ENCODE measurements at places on chromosomes 1 and 21. TPM values are rescaled to one million over a fixed set of nuclear protein-coding genes. Genes with fewer than 3 reads are reported as not detected.

Gene SLFNL1
- total RNA-seq, result 0.16 TPM

Gene VSIG8
- not detected for total RNA-seq

Gene VANGL2
- total RNA-seq, result 2.1 TPM

Gene OR2T8
- not detected for total RNA-seq

Gene TRPM2
- total RNA-seq, result 1.8 TPM

Gene CRYBG2
- not detected for total RNA-seq

Gene TMPRSS2
- total RNA-seq, result not detected

Gene SLC2A5
- 4.2 TPM for total RNA-seq

Gene MPZ
- 3.5 TPM for total RNA-seq

Gene GNG12
- 35.1 TPM for total RNA-seq

Gene ADPRS
- total RNA-seq, result 17.8 TPM

Gene KCNK2
- total RNA-seq, result 0.08 TPM

Gene ANP32E
- total RNA-seq, result 29.3 TPM

Gene RAB13
- 59.3 TPM for total RNA-seq

Gene SPRR1B
- not detected for total RNA-seq

DNA sequence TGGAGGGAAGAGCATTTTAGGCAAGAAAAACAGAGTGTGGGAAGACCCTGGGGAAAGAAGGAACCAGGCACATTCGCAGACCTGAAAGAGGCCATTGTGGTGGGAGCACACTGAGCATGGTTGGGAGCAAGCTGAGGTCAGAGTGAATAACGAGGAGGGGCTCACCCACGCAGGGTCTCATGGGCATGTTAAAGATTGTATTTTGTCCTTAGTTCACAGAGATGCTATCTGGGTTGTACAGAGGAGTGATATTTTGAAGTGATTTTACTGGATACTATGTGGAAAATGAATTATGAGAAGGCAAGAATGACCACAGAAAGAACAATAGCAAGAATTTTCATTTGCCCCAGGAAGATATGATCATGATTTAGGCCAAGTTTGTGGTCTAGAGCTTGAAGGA, 578.3 kb upstream of the NR5A2 start:
- H3K27ac ChIP-seq, result no peak overlapping the region
- H3K4me3 ChIP-seq, result no peak overlapping the region
- no peaks in the 10 kb centered on the region for H3K4me1 ChIP-seq
- H3K36me3 ChIP-seq, result no peaks in the 10 kb centered on the region
- H3K27me3 ChIP-seq, result no peaks in the 10 kb centered on the region
- DNase-seq, result no peak

GRCh38 chr1:15029786-15030185, 123.8 kb upstream of the TMEM51 start:
- H3K27me3 ChIP-seq, result no peaks in the 10 kb centered on the region
- H3K27ac ChIP-seq, result no peak overlapping the region
- H3K36me3 ChIP-seq, result no peaks in the 10 kb centered on the region
- no peak overlapping the region for H3K4me3 ChIP-seq
- DNase-seq, result no peak

GRCh38 chr1:67916140-67916886, 83.0 kb upstream of the GNG12 start:
- no peaks in the 10 kb centered on the region for H3K27me3 ChIP-seq
- no peak overlapping the region for H3K4me3 ChIP-seq
- DNase-seq, result no peak
- no peaks in the 10 kb centered on the region for H3K36me3 ChIP-seq
- H3K27ac ChIP-seq, result no peak overlapping the region

DNA sequence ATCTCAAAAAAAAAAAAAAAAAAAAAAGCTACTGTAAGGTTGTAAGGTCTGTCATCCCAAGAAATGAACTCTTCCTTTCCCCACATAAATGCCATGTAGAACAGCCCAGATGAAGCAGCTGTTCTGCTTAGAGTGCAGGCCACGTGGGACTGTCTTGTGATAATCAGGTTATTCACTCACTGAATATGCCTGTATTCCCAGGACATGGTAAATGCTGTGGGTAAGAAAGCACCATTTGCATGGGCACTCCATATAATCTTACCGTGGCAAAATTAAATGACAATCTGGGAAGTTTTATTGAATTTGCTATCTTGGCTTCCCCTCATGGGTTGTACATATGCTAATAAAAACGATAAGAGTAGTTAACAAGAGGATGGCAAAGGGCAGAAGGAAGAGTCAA, 13.8 kb downstream of the RGS5 start:
- peak overlapping the region; percentile 54 for H3K27ac ChIP-seq
- no peaks in the 10 kb centered on the region for H3K36me3 ChIP-seq
- no peaks in the 10 kb centered on the region for H3K27me3 ChIP-seq

- H3K27ac ChIP-seq, result no peak overlapping the region
- H3K4me1 ChIP-seq, result no peaks in the 10 kb centered on the region
- no peak for DNase-seq
- H3K4me3 ChIP-seq, result no peak overlapping the region
These were observed 33.2 kb downstream of the RHOU start for GRCh38 chr1:228768355-228769000.

DNA sequence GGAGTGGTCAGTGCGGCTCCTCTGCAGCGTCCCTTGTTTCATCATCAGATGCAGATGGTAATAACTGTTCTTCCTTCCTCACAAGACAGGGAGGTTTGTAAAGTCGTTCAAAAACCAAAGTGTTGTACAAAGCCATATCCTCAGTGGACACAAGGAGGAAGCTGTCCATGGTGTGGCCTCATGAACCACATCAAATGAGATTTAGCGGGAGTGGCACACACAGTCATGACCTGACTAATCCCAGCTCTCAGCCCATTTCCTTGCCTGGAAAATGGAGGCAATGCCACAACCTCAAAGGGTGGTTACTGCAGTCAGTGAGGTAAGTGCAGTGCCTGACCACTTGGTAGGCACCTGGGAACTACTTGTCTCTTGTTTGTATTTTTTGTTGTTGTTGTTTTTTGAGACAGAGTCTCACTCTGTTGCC, 13.4 kb downstream of the ENTREP3 start:
- no peak for DNase-seq
- H3K36me3 ChIP-seq, result peaks cover 18% of the 10 kb centered on the region
- no peaks in the 10 kb centered on the region for H3K27me3 ChIP-seq

- no peak for DNase-seq
- no peaks in the 10 kb centered on the region for H3K27me3 ChIP-seq
- H3K4me3 ChIP-seq, result no peak overlapping the region
- H3K4me1 ChIP-seq, result no peaks in the 10 kb centered on the region
- no peak overlapping the region for H3K27ac ChIP-seq
- no peaks in the 10 kb centered on the region for H3K36me3 ChIP-seq
These were observed 44.6 kb downstream of the PTPRC start for GRCh38 chr1:198683449-198683848.

- H3K4me3 ChIP-seq, result no peak overlapping the region
- no peaks in the 10 kb centered on the region for H3K27me3 ChIP-seq
- H3K27ac ChIP-seq, result no peak overlapping the region
These were observed 62.4 kb downstream of the BACH1 start for GRCh38 chr21:29360799-29361765.

DNA sequence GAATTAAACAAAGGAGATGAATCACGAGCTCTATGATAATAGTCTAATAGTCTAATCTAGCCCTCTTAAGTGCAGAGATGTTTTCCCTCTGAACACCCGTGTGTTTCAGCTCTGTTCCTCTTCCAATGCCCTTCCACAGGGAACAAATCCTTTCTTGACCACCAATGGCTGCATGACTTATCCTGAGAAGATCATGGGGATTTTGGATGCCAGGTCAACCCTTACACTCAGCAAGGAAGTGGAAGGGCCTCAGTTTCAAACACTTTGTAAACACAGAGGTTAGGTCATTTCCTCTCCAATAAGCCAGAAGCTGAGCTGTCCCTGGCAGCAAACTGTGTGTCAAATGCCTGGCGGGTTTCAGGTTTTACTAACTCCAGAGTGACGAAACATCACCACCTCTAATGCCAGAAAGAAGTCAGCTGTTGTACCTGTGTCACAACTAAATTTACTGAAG, 200.0 kb downstream of the GABPA start:
- peak; percentile 60 for DNase-seq
- H3K4me1 ChIP-seq, result peaks cover 82% of the 10 kb centered on the region
- peak overlapping the region; percentile 84 for H3K27ac ChIP-seq

DNA sequence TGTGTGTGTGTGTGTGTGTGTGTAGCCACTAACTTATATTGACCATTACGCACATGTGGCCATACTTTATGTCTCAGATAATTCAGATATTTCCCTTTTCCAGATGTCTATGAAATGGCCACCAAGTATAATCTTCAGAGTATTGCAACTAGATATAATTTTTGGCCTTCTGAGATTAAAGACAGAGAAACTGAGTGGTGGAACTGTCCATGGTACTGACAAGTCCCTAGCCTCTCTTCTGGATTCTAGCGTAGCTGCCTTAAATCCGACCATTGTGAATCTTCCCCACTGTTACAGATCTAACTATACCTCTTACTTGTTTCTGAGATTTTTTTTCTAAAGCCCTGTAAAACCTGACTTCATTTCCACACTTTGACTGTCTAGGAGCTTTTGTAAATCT, 100.0 kb upstream of the SERTAD4 start:
- DNase-seq, result no peak
- H3K27me3 ChIP-seq, result peaks cover 22% of the 10 kb centered on the region
- no peak overlapping the region for H3K4me3 ChIP-seq
- H3K27ac ChIP-seq, result no peak overlapping the region
- H3K36me3 ChIP-seq, result no peaks in the 10 kb centered on the region
- no peaks in the 10 kb centered on the region for H3K4me1 ChIP-seq

- H3K27ac ChIP-seq, result no peak overlapping the region
- no peak overlapping the region for H3K4me3 ChIP-seq
- H3K27me3 ChIP-seq, result no peaks in the 10 kb centered on the region
- DNase-seq, result no peak
- H3K4me1 ChIP-seq, result peaks cover 5% of the 10 kb centered on the region
These were observed 48.9 kb downstream of the MEF2D start for GRCh38 chr1:156451505-156452160.

GRCh38 chr1:2232916-2233438, 4.9 kb downstream of the SKI start:
- H3K4me1 ChIP-seq, result peaks cover 93% of the 10 kb centered on the region
- no peaks in the 10 kb centered on the region for H3K36me3 ChIP-seq
- no peaks in the 10 kb centered on the region for H3K27me3 ChIP-seq
- peak overlapping the region; percentile 78 for H3K4me3 ChIP-seq

- DNase-seq, result no peak
- H3K27me3 ChIP-seq, result no peaks in the 10 kb centered on the region
- H3K4me3 ChIP-seq, result no peak overlapping the region
- H3K27ac ChIP-seq, result no peak overlapping the region
- no peaks in the 10 kb centered on the region for H3K4me1 ChIP-seq
These were observed 155.0 kb upstream of the BEND5 start for GRCh38 chr1:48931506-48932192.

DNA sequence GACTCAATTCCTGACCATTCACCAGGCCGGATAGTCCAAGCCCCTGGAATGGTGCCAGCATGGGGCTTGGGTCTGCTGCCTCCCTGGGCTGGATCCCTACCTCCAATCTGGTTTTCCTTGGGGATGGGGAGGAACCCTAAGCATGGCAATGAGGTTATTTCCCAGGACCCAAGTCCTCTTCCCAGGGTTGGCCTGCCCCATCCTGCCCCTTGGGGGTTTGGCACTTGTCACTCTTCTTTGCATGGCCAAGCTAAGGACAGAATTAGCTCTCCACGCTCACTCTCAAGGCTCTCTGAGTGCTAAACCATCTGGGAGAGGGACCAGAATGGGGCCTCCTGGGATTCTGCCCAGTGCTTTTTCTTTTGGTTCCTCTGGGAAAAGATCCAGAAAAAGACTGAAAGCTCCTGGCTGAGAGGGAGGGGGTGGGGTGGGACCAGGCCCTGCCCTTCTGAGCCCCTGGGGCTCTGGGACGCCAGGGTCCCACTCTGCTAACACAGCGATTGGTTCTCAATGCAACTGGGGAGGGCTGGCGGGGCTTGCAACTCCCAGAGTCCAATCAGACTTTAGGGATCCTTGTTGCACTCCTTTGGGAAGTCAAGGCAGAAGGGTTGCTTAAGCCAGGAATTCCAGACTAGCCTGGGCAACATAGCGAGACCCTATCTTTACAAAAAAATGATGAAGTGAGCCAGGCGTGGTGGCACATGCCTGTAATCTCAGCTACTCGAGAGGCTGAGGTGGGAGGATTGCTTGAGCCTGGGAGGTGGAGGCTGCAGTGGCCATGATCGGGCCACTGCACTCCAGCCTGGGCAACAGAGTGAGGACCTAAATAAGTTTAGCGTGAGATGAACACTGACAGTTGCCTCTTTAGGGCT, 52.7 kb downstream of the DHRS3 start:
- DNase-seq, result no peak
- peaks cover 32% of the 10 kb centered on the region for H3K36me3 ChIP-seq
- H3K4me3 ChIP-seq, result no peak overlapping the region
- H3K4me1 ChIP-seq, result peaks cover 19% of the 10 kb centered on the region
- peak overlapping the region; percentile 68 for H3K27ac ChIP-seq
- no peaks in the 10 kb centered on the region for H3K27me3 ChIP-seq

- DNase-seq, result no peak
- peaks cover 53% of the 10 kb centered on the region for H3K36me3 ChIP-seq
- no peak overlapping the region for H3K4me3 ChIP-seq
- H3K27me3 ChIP-seq, result no peaks in the 10 kb centered on the region
- H3K27ac ChIP-seq, result no peak overlapping the region
These were observed 4.6 kb downstream of the UBAP2L start for GRCh38 chr1:154225370-154225769.

GRCh38 chr21:21851657-21852056, 853.4 kb downstream of the NCAM2 start:
- no peaks in the 10 kb centered on the region for H3K36me3 ChIP-seq
- no peaks in the 10 kb centered on the region for H3K4me1 ChIP-seq
- H3K27ac ChIP-seq, result no peak overlapping the region
- no peaks in the 10 kb centered on the region for H3K27me3 ChIP-seq
- no peak for DNase-seq
- no peak overlapping the region for H3K4me3 ChIP-seq
